ENCODE measurements at places on chromosomes 2 and 18.

DNA sequence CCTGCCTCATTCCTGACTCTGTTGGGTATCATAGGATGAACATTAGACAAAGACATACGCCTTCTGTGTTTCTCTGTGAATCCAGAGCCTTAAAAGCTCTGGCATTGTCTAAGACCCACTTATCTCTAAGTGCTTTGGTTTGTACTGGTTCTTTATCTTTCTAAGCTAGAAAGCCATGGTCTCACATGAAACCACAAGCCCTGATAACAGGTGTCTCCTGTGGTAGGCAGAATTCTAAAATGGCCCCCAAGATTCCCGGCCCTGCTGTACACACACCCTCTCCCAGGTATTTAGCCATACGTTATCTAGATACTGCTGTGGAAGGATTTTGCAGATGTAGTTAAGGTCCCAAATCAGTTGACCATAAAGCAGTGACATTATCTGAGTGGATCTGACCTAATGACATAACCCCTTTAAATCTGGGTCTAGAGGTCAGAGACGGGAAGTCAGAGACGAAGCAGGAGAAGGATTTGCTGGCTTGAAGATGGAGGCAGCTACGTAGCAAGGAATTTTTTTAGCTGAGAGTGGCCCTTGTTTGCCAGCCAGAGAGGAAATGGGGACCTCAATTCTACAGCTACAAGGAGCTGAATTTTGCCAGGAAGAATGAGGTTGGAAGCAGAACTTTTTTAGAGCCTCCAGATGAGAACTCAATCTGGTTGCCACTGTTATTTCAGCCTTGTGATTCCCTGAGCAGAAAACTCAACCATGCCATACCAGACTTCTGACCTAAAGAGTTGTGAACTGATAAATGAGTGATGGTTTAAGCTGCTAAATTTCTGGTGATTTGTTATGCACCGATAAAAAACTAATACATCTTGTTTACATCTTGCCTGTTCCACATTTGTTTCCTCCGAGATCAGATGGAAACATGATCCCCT is 186.7 kb downstream of the CAMKMT start:
- no peak for DNase-seq

GRCh38 chr18:77959248-77959647 is 709.6 kb downstream of the GALR1 start:
- no peak for DNase-seq

DNA sequence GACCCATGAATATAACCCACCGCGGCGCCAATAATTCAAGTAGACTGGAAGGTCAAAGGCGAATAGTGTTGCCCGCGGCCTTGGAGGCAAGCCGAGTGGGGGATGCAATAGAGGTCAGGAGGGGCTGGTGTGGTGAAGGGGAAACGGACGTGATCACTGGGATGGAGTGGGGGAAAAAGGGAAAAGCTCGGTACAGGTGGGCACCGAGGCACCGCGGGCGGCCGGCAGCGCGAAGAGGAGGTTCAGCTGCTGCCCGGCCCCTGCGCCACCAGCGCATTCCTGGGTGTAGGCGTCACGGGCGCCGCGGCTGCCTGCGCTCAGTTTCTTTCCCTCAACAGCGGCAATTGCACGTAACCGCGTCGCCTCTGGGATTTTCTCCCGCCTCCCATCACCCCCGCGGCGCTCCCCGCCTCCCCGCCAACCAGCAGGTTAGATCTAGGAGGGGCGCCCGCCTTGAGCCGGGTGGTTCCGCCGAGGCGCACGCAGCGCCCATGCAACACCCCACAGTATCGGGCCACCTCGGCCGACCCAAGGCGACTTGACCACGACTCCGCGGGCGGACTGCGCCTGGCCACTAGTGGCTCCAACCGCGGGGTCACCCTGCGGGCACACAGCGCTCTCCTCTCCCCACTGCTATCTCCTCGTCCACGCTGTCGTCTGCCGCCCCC is 1.5 kb downstream of the RND3 start:
- DNase-seq = no peak

DNA sequence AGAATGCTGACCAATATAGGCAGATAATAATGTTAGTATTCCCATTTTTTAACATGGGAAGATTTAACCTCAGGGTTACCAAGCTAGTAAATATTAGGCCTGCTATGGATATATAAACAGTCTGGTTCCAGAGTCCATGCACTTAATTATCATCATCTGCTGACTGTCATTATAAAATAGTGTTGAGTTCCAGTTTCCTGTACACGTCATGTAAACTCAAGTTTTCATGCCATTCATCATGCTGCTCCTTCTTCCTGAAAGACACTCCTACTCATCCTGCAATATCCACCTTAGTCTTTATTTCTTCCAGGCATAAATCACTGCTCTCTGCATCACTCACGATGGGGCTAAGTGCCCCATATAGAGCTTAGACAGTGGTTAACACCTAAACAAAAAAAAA is 420.8 kb upstream of the SPHKAP start:
- no peak for DNase-seq

GRCh38 chr2:1509271-1510065 is 96.2 kb downstream of the TPO start:
- no peak for DNase-seq

- DNase-seq = no peak
Measured at GRCh38 chr2:209956271-209956670, 46.2 kb upstream of the RPE start.

GRCh38 chr2:157245846-157246764 is 11.4 kb upstream of the GALNT5 start:
- no peak for DNase-seq

DNA sequence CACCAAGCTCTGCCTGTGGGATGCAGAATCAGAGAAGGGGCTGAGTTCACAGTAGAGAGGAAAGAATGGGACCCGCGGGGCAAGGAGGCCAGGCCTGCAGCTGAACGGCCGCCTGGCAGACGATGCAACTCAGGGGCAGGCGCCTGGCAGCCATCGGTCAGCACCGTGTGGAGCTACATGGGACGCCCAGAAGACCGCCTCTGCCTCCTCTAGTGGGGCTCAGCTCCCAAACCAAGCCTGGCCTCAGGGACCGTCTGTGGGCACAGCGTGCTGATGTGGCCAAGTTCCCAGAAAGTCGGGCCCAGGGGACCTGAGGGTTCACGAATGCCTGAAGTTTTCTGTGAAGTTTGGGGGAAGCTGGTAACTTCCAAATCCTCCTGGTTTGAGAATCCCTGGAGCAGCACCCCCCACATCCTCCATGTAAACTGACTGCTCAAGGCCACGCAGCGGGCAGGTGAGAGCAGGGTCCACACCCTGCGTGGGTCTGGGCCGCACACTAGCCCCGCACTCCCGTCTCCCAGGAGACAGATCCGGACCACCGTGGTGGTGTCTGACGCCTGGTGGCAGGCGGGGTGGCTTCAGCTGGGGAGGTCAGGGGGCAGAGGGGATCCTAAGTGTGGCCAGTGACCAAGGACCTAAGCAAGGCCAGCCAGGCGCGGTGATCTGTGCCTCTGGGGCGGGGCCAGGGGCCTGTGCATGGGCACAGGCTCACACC is 14.6 kb downstream of the SNORC start:
- no peak for DNase-seq

GRCh38 chr2:203301667-203302066 is 26.5 kb upstream of the ABI2 start:
- no peak for DNase-seq

- no peak for DNase-seq
Measured at GRCh38 chr2:169705927-169706326, 11.7 kb downstream of the PHOSPHO2 start.

- DNase-seq = no peak
Measured at GRCh38 chr2:170006587-170007325, 171.2 kb upstream of the MYO3B start.

DNA sequence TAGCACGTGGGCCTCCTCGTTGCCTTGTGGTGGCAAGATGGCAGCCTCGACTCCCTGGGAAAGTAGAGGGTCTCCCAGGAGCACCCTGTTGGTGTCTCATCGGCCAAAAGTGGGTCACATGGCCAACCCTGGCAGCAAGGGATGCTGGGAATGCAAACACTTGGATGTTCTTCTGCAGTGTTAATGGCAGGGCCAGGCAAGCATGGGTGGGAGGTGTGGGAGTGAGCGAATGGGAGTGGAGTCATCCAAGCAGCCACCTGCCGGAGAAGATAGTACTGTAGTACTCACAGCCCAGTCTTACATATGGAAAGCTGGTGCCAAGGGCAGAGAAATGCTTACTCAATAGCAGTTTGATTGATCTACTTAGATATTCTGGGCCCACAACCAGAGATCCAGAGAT is 122.2 kb downstream of the INHBB start:
- no peak for DNase-seq

- no peak for DNase-seq
Measured at GRCh38 chr2:209579230-209579749, 155.4 kb downstream of the MAP2 start.

GRCh38 chr2:205868053-205868452 is 185.8 kb downstream of the NRP2 start:
- no peak for DNase-seq

DNA sequence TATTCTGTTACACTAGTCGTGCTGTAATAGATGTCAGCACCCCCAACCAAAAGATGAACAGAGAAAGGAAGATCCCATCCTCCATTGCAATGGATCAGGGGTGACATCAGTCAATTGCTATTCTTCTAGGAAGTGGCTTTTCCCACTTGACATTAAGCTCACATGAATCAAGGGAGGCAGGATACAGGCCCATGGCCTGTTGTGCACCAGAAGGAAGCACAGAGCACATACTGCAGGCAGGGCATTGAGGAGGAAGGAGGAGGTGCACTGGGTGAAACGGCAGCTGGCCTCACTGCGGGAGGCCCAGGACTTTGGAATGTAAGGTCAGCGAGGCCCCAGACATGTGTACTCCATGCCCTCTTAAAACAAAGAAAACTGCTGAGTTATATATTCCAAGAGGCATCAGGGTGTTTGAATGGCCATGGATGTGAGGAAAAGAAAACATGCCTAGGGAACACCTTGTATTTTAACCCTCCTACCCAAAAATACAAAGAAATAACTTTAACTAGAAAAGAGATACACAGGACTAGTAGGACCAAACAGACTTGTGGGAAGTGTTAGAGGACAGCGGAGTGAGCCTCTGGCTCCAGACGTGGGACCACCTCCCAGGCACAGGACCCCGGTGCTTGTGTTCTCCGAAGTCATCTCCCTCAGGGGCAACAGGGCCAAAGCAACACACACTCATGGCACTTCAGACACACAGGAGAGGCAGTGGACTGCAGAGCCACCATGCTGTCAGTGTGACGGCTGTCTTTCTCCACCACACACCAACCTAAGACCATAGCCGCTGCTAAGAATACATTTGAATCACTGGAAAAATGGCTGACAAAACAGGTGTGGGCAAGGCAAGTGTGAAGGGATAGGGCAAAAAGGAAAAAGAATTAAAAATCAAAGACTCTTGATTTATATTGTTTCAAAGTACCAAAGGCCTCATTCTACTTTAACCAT is 51.4 kb upstream of the RIOK3 start:
- DNase-seq = no peak

DNA sequence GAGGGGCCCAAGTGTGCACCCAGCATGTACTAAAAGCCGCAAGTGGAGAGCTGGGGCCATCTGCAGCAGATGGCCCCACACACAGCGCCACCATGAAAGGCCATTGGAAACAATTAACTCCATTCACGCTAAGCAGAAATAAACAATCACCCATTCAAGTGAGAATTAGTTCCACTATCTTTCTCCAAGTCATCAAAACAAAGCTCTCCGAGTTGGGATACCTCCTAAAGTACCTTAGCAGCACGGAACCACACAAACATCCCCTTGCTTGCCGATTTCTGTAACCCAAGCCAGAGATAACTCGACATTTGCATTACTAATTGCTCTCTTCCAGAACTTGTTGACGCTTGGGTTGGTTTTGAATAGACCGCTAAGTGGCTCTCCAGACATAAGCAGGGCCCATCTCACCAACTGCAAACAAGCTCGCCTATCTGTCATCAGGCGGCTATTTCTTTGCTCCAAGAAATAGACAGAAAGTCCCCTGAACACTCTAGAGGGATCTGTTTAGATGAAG is 840.6 kb upstream of the SALL3 start:
- no peak for DNase-seq

DNA sequence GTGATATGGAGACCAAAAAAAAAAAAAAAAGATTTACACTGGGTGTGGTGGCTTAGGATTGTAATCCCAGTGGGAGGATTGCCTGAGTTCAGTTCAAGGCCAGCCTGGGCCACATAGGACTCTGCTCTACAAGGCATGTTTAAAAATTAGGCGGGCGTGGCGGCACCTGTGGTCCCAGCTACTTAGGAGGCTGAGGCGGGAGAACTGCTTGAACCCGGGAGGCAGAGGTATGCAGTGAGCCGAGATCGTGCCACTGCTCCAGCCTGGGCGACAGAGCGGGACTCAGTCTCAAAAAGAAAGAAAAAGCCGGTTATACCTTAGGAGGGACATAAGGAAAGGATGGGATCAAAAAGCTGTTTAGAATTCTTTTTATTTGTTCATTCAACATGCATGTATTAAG is 707 bp upstream of the SPDYA start:
- DNase-seq = no peak

DNA sequence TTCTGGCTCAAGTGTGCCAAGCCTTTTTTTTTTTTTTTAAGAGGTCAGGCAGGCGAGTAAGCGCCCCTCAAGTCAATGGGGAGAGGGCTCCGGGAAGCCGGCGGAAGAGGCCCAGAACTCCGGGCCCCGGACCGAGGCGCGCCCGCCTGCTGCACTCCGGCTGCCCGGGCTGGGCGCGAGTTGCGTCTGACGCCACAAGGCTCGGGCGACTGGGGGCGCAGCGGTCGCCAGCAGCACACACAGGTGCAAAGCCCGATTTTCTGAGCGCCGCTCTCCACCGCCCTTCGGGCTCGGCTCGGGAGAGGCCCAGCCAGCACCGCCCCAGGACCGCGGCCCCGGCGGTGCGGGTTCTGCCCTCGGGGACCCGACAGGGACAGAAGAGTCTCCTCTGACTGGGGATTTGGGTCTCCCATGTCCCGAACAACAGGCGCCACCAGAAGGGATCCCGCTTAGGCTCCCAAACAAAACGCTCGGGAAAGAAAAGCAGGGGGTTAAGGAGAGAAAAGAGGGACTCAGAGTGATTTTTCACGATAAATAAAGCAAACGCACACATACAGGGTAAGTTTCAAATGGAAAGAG is 787 bp downstream of the ERBB4 start:
- DNase-seq = no peak

GRCh38 chr2:203721781-203722300 is 15.4 kb downstream of the CD28 start:
- DNase-seq = no peak

GRCh38 chr18:489244-490023 is 11.1 kb downstream of the COLEC12 start:
- DNase-seq = no peak

- DNase-seq = no peak
Measured at GRCh38 chr18:2914881-2915240, 68.1 kb downstream of the EMILIN2 start.

- DNase-seq = no peak
Measured at GRCh38 chr2:3280197-3280596, 97.4 kb downstream of the EIPR1 start.

DNA sequence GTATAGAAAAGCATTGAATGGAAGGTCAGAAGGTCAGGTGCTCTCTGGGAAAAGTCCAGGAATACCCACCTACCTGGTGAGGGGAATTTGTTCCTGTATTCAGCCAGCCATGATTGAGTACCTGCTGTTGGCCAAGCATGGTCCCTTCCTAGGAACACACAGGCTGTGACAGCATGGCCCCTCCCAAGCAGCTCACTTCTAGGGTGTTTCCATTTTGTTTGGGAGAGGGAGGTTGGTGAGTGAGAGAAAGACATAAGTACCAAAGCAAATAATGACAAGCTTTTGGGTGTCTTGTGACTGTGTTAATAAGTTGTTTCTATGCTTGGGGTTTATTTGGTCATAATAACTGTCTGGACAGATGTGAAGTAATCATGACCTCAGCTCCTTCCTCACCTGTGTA is 46.3 kb downstream of the CABLES1 start:
- no peak for DNase-seq

- DNase-seq = no peak
Measured at GRCh38 chr2:109558076-109558882, 55.5 kb downstream of the SEPTIN10 start.

Measured in stimulated activated CD4-positive, alpha-beta T cell treated with anti-CD3 and anti-CD28 coated beads, Interleukin-1b, Interleukin-23, amount 100 ng/mL, for 4 hours (primary cell).